Thoracic aorta (tissue), 2 donors: ENCODE measurements at places on chromosomes 16 and 17. TPM values are rescaled to one million over a fixed set of nuclear protein-coding genes. Genes with fewer than 3 reads are reported as not detected.

GRCh38 chr16:84207251-84207650 lies 16.3 kb downstream of the ADAD2 start:
- no peak for DNase-seq

Gene SLC6A2
- 0.85 TPM for total RNA-seq

DNA sequence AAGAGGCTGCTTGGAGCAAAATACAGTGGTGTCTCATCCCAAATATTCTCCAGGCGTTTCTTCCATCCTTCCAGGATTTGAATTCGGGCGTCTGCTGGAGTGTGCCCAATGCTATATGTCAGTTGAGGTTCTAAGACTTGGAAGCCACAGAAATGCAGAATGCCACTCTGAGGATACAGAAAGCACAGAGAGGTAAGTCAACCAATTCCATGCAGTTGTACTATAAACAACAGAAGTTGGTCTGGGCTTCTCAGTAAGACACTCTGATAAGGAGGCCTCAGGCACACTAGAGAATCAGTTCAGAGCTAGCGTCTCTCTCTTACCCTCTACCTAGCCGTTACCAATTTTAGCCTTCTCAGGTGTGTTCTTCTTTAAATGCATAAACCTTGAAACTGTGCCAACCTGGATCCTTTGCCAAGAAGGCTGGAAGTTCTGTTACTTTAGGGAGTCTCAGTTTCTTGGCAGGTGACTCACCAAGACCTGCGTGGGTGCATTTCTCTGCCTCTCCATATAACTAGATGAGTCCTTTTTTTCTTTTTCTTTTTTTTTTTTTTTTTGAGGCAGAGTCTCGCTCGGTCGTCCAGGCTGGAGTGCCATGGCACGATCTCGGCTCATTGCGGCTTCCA lies 15.1 kb downstream of the NQO1 start:
- peak; percentile 65 for DNase-seq

DNA sequence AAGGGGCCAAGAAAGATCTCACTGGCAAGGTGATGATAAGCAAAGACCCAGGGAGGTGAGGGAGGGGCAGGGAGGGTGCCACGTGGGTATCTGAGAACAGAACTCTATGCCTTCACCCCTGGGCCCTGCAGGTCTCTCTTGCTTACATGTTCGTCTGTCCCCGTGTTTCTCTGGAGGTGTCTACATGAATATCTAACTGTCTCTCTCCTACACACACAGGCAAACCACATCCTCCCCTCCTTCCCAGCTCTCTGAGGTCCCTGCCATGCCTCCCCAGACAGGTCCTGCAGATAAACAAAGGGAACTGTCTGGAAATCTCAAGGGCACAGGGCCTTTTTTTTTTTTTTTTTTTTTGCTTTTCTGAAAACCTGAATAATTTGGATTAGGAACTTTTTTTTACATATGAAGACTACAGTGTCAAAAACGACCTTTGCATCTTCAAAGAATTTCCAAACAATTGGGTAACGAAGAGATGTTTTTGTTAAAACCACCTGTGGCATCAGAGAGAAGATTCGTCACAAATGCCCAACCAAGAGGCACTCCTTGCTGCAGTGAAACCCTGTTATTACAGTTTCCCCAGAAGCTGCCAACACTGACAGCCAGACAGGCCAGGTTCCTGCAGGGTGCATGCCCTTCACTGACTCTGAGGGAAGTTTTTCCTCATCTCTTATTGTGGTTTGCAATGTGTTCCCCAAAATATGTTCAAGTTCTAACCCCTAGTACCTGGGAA lies 17.8 kb downstream of the PLLP start:
- DNase-seq = no peak

DNA sequence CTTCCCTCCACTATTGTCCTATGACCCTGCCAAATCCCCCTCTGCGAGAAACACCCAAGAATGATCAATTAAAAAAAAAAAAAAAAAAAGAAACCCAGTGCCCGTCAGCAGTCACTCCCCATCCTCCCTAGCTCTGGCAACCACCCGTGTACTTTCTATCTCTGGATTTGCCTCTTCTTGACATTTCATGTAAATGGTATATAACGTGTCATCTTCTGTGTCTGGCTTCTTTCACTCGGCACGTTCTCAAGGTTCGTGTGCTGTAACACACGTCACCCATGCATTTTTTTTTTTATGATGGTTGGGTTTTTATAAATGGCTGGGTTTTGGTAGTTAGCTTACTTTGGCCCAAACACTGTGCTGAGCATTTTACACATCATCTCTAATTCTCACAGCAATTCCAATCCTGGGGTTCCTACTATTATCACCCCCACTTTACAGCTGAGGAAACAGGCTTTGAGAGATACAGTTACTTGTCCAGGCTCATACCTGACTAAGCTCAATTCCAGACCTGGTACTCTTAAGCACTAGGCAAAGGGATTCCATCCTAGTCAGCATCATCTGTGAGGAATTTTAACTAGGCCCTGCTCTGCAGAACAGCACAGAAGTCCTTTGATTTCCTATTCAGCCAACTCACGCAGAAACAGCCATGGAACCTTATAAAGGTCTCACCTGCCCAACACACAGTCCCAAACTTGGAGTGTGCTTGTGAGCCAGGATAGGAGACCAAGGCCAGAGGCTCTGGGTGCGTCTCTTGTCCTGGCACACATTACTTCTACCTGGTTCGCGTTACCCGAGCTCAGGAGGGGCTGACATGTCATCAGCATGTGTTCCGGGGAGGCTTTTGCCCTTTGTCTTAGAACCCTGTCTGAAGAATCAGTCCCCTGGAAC lies 11.7 kb downstream of the NDUFAB1 start:
- DNase-seq = no peak

DNA sequence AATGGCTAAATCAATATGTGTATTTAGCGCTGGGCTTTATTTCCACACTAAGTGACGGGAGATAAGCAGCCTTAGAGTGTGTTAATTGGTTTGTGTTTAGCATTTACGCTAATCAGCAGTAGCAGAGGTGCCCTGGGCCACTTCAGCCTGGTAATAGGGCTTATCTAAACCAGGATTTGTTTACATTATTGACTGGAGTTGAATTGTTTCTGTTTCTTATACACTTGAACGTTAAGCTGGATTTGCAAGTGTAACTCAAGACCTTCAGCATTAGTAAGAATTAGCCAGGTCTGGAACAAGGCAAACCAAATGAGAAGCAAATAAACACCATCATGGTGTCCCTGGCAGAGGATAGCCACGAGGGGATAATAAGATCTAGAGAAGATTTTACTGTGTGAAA lies 313.6 kb downstream of the HS3ST4 start:
- no peak for DNase-seq

Gene TRAPPC1
- total RNA-seq = 14.6 TPM

- no peak for DNase-seq
Observed at GRCh38 chr16:65704866-65705265, 583.0 kb upstream of the CDH11 start.

- DNase-seq = no peak
Observed at GRCh38 chr16:54056921-54057320, 229.7 kb downstream of the IRX3 start.

DNA sequence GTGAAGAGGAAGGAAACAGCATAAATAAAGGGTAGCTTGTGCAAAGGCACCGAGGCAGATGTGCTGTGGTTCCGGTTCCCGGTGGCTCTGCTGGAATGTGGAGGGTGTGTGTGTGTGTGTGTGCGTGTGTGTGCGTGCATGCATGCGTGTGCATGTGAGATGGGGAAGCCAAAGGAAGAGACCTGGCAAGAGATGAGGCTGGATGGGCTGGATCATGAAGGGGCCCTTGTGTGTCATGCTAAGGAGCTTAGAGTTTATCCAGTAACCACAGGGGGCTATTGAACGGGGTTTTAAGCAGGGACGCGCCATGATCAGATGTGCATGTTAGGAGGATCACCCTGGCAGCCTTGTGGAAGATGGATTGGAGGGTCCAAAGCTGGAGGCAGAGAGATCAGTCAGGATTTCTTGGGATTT lies 8.3 kb downstream of the WSCD1 start:
- no peak for DNase-seq

- DNase-seq = no peak
Observed at GRCh38 chr17:3843935-3844516, 2.0 kb downstream of the NCBP3 start.

DNA sequence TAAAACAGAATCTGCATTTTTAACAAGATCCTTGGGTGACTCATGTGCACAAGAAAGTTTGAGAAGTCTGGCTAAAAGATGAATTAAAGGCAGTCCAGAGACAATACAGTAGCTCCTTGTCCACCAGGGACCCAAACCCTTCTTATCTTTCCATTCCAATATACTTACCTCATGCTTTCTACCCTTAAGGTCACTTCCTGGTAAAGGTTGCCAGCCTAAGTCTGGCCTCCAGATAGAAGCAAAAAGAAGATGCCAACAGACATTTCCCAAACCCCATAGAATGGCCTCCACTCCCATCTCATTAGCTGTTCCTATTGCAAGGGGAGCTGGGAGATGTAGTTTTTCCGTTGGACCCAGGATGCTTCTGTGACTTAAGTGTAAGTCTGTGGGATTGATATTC lies 101.4 kb upstream of the XYLT1 start:
- no peak for DNase-seq

Gene NQO1
- 115 TPM for total RNA-seq

GRCh38 chr16:89562939-89563338 lies 2.5 kb downstream of the RPL13 start:
- no peak for DNase-seq

DNA sequence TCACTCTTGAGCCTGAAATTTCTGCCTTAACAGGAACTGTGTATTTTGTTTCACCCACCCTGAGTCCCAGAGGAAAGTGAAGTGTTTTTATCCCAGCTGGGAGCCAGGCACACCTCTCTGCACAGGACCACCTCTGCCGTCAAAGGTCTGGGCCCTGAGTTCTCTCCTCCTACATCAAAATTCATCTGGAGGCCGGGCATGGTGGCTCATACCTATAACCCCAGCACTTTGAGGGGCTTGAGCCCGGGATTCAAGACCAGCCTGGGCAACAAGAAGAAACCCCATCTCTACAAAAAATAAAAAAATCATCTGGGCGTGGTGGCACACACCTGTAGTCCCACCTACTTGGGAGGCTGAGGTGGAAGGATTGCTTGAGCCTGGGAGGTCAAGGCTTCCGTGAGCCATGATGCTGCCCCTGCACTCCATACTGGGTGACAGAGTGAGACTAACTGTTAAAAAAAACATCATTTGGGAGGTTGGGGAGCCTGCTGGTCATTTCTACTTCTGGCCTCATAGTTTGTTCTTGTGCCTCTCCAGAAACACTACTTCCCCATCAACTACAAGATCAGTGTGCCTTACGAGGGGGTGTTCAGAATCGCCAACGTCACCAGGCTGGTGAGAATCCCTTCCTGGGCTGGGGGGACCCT lies 9.8 kb downstream of the IL34 start:
- no peak for DNase-seq

GRCh38 chr16:1890708-1891050 lies 18.7 kb upstream of the MEIOB start:
- no peak for DNase-seq

DNA sequence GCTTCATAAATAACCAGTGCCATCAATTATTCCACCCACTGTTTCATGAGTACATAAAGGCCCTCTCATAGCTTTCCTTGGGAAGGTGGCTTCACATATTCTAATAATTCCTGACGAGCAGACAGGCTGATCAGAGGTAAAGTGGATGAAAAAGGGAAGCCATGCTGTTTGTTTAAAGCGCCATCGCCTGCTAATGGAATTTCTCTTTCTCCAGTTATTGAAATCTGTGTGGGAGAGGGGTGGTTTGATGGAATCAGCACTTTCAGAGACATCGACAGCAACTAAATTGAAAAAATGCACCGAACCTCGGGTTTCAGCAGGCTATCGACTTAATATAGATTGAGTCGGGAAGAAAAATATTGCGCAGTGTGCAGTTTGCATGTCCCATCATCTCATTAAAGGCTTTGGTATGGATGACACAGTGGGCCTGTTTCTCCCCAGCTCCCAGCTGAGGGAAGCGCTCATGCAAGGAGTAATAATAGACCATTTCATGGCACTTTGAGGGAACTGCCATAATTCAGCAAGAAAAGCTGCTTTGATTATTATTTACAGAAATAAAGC lies 472.1 kb downstream of the RBFOX1 start:
- DNase-seq = no peak
